ENCODE measurements at places on chromosomes 5 and 9.

DNA sequence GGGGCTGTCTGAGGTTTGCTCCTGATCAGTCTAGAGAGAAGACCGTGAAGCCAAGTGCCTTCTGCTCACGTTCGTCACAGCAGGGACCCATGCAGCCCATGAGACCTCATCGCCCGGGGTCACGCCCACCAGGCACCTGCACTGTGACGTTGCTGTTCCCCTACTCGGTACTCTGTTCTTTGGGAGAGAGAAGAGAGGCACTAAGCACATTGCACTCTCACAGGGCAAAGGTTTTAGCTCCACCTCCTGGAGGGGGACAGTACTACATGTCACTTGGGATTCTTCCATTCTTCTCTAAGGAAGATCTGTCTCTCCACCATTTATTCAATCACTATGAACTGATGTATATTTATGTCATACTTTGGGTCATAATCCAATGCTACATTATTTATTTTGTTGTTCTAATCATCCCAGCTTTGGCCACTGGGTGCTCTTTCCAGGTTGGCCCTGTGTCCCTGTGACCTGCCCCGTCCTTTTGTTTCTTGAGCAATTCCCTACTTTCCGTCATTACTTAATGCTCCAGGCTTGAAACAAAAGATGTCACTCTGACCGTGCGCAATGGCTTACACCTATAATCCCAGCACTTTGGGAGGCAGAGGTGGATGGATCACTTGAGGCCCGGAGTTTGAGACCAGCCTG is 31.4 kb upstream of the BRD3 start:
- DNase-seq = peak; percentile 84

DNA sequence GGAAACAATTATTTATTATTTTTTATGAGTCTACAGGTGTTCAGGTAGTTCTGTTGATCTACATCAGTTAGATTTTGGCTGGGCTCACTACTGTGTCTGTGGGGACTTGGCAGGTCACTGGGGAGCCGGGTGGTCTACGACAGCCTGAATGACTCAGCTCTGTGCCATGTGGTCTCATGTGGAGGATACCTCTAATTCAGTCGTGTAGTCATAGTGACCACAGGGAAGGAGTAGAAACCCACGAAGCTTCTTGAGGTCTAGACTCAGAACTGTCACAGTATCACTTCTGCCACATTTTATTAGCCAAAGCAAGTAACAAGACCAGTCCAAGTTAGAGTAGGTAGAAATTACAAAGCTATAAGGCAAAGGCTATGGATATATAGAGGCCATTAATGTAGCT is 64.7 kb upstream of the GRAMD2B start:
- DNase-seq = no peak

- DNase-seq = no peak
Observed at GRCh38 chr9:79193501-79194223, 378.1 kb upstream of the TLE4 start.

DNA sequence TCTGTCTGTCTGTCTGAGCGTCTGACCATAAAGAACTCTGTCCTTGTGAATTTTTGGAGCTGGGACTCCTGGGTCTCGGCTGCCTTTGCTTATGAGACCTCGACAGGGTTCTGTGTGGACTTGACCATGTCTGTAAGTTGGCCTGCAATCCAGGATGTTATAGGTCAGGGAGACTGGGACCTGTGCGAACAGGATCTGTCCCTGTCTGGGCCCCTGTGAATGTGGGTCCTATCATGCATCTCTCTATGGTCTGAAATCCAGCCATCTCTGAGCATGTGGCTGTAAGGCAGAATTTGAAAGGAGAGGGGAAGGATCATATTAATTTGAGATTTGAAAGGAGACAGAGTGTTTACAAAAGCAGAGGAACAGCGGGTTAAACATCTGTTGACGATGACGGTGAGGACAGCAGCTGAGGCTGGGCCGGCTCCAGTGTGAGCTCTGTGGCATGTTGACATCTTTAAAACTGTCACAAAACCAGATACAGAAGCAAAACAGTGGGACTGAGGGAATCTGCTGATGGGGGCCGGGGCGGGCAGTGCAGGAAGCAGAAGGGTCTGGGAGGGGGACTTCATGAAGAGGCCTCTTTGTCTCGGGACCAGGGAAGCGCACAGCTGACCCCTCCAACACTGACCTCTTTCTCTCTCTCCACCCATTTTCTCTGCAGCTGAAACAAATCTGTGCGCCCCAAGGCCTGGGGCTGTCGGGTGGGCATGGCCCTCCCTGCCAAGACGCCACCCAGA is 19.1 kb upstream of the MVB12B start:
- no peak for DNase-seq

GRCh38 chr5:66864240-66864884 is 268.2 kb downstream of the MAST4 start:
- DNase-seq = peak; percentile 38
